Activated T-cell treated with anti-CD3 and anti-CD28 coated beads for 24 hours (primary cell): ENCODE measurements at places on chromosomes 7 and 10.

GRCh38 chr7:82335927-82336326, 107.7 kb downstream of the CACNA2D1 start:
- no peak for DNase-seq

GRCh38 chr10:121860810-121861209, 67.0 kb downstream of the ATE1 start:
- no peak for DNase-seq

- DNase-seq, result no peak
These were observed 107.0 kb upstream of the PARD3 start for GRCh38 chr10:34922138-34922537.

- DNase-seq, result no peak
These were observed 230.3 kb downstream of the ARHGAP12 start for GRCh38 chr10:31698181-31698830.

- no peak for DNase-seq
These were observed 182.2 kb downstream of the PHF14 start for GRCh38 chr7:11155883-11156282.

DNA sequence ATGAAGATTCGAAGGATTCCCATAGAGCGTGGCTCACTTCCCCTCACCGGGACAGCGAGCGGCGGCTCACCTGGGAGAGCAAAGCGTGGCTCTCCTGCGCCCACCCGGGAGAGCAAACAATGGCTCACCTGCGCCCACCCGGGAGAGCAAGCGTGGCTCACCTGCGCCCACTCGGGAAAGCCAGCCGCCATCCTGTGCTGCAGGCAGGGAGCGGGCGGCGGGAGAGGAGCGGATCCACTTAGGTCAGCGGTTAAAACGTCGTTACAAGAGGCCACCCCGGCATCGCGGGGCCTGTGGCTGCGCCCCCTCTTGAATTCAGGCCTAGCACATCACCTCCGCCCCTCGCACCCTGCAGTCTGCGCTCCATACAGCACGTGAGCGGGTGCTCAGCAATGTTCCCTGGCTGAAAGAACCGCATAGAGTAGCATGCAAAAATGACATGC, 461 bp upstream of the FIGNL1 start:
- DNase-seq, result no peak

DNA sequence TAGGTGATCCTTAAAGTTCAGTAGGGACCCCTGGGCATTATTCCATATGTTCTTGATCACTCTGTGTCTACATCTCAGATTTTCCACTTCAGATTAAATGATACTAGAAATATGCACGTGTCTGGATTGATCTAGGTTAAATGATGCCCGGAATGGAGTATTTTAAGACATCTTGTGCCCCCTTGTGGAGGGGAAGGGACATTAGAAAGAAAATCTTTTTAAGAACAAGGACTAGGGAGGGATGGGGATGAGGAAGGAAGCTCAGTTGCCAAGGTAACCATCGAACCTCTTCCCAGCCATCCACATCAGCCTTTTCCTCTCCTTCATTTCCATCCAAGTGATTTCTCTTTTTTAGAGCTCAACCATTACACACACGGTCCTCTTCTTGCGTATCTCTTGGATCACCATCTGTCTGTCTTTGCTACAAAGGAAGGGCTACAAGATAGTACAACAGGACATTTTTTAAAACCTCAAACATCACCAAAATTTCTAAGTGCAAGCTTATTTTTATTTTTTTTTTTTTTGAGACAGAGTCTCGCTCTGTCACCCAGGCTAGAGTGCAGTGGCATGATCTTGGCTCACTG, 40.5 kb downstream of the PRSS2 start:
- DNase-seq, result no peak

- DNase-seq, result no peak
These were observed 139.3 kb downstream of the GALNT17 start for GRCh38 chr7:71271203-71271602.

DNA sequence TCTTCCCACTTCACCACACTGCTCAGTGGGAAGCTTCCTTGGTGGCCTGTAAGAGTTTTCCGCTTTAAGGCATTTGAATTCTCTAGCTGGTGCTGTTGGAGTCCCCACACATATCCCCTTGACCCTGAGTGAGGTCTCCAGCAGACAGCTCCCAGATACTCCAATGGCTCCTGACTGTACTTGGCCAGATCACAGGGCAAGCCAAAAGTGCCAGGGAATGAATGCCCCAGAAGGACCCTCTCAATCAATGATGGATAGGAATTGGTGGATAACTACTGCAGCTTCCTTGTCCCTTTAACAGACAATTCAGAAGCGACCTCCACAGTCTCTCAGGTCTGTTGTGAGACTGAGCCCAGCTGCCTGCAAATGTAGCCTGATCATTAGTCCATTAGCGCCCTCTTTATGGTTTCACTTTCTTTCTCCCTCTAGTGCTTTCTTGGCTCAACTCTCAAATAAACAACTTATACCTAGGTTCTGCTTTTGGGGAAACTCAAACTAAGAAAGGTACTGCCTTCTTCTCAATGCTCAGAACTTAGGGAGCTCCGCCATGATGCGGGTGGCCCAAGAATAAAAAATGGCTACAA, 283.0 kb downstream of the TCF7L2 start:
- DNase-seq, result no peak

DNA sequence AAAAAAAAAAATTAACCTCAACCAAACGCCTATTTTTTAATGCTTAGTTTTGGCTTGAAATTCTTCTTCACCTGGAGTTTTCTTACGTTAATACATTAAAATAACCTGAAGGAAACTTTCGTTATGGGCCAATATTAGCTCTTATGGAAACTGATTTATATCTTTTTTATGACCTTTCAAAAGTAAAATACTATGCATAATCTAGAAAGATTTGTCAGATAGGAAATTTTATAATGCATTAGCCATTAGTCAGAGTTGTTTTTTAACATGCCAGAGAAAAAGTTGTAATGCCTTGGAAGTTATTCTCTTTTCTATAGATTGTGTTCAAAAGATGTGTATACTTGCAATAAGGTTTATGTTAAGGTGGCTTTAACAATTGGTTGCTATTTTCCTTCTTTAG, 34.3 kb upstream of the ARL4A start:
- DNase-seq, result no peak

DNA sequence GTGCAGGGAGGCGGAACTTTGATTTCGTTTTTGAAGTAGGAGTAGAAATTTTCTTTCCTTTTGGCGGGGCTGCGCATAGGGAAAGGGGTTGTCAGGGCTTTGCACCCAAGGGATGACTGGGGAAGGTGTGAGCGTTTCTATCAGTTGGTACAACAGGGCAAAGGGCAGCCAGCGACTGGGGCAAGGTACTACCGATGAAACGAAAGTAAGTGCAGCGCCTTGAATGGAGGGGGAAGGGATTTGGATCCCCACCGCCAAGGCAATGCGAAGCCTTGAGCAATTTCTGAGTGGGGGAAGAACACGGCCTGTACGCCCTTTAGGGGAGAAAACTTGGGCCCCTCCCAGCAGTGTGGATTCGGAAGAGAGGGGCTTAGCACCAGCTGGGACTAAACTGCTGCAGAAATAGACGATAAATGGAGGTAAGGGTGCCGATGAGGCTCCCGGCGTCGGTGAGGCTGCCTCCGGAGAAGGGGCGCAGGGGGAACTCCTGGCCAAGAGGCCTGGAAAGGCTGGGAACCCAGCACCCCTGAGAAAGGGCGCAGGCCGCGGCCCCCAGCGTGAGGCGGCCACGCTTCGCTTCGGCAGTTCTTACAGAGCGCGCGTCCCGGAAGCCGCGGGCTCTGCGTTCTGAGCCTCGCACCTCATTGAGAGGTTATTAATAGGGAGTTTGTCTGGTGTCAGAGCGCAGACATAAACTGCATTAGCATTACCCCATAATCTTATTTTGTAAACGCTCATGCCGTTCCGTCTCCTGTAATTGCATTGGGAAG, 10.0 kb upstream of the TLX1 start:
- no peak for DNase-seq

GRCh38 chr7:148712678-148713329, 14.1 kb downstream of the CUL1 start:
- no peak for DNase-seq

DNA sequence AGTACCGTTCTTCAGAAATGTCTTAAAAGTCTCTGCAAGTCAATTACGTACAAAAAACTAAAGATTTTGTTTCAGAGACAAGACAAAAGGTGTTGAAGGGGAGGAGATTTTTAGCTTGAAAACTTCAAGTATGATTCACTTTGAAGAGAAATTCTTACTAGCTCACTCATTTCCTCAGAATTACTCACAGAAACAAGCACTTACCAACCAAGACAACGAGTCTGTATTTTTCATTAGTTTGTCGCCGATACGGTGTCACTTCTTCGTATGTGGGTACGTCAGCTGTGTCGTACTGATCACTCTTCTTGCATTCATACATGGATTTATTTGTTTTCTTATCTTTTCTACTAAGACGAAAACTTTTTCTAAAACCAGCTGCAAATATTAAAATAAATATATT, 90.6 kb upstream of the ODAD2 start:
- no peak for DNase-seq

- DNase-seq, result no peak
These were observed 386.6 kb downstream of the DPP6 start for GRCh38 chr7:154438571-154439367.

- no peak for DNase-seq
These were observed 23.4 kb upstream of the FIGNL1 start for GRCh38 chr7:50473531-50473930.

- DNase-seq, result no peak
These were observed 586.1 kb downstream of the SDK1 start for GRCh38 chr7:3887096-3887690.

- no peak for DNase-seq
These were observed 57.2 kb upstream of the ARID5B start for GRCh38 chr10:61844116-61844822.

- no peak for DNase-seq
These were observed 18.8 kb upstream of the ZNF273 start for GRCh38 chr7:64884085-64884912.

DNA sequence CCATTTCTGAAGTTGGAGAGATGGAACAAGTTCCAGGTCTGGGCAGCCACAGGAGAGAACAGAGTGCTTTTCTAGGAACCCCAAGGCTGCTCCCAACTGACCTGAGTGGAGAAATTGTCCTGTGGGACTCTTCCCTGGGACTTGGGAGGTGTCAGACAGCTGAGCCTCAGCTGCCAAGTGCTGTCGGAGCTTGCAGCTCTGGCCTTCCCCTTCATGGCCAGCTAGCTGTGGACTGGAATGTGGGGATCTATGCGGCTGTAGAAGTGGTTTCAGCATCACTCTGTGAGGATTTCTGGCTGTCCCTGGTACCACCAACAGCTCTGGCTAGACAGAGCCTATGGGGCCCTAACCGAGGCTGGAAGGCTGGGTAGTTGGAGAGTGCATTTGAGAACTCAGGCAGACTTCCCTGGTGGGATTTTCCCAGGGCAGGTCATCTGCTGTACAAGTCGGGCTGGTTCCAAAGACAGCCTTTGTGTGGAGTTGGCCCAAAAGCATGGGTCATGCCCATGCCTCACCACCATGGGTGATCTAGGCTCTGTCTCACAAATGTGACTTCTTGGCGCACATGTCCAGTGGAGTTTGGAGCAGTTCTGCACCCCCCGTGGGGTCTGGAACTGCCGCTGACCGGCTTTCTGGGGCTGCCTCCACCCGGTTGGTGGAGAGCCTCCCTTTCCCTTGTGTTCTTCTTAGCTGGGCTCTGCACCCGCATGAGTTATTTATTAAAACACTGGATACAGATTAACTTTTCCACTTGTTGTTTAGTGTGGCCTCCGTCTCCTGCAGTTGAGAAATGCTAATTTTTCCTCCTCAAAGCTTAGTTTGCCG, 10.9 kb downstream of the SUFU start:
- no peak for DNase-seq

DNA sequence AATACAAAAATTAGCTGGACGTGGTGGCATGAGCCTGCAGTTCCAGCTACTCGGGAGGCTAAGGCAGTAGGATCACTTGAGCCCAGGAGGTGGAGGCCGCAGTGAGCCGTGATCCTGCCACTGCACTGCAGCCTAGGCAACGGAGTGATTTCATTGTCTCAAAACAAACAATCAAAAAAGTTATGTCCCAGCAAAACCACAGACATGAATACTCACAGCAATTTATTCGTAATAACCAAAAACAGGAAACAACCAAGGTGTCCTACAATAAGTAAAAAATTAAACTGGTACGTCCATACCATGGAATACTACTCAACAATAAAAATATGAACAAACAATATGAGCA, 11.6 kb upstream of the CYTH3 start:
- DNase-seq, result no peak

- no peak for DNase-seq
These were observed 48.3 kb downstream of the EBF3 start for GRCh38 chr10:129915526-129916378.

DNA sequence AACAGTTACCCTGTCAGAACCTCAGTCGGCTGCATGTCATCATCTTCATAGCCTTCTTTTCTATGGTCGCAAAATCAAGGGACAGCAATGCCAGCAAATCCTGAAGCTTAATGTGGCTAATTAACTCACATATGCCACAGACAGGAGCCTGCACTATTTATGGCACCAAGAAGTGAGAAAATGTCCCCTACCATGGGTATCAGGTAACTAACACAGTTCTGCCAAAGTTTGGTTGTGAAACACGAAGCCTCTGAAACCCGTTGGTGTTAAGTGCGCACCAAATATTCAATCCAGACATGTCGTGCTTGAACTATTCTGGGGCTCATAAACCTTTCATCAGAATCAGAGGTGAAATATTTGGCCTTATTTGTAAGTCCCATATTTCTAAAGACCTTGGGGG, 63.3 kb downstream of the EVX1 start:
- no peak for DNase-seq

- DNase-seq, result no peak
These were observed 23.0 kb downstream of the DENND11 start for GRCh38 chr7:141679014-141679413.

- DNase-seq, result no peak
These were observed 203.8 kb downstream of the ZMYND11 start for GRCh38 chr10:339038-339391.

DNA sequence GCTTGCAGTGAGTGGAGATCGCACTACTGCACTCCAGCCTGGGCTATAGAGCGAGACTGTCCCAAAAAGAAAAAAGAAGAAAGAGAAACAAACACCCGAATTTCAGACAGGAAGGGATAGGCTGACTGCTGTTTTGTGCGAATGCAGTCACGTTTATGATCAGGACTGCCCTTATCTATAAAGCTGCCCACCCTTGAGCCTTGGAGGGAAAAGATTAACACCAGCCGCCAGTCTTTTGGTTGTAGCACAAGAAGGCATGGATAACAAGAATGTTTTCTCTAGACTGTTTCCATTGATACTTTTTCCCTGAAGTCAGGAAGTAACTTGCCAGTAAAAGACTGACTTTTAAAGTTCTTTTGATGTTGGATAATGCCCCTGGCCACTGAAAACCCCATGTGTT, 314.0 kb downstream of the BICC1 start:
- no peak for DNase-seq

DNA sequence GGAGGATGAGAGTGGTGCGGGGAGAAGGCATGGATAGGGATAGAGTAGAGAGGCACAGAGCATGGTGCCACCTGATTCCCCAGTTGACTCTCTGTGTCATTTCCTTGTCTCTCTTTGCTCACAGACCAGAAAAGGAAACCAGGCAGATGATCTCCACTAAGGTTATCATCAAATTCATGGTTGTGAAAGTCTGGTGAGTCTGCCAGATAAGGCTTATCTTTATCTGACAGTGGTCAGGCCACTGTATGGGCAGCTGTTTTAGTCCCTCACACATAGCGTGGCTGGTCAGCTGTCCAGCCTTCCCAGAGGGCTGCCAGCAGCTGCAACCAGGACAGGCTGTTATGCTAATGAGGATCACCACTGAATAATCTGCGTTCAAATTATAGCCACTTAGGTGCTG, 99.0 kb downstream of the ADRA2A start:
- no peak for DNase-seq

- DNase-seq, result no peak
These were observed 84.0 kb downstream of the ARL4A start for GRCh38 chr7:12771378-12771877.
